Panc1 (cell line): ENCODE measurements at places on chromosomes 7 and 10. TPM values are rescaled to one million over a fixed set of nuclear protein-coding genes. Genes with fewer than 3 reads are reported as not detected.
A peak's percentile ranks its signal among the peaks of the same experiment; 100 is the strongest.

The POR gene
- 168 TPM for total RNA-seq

DNA sequence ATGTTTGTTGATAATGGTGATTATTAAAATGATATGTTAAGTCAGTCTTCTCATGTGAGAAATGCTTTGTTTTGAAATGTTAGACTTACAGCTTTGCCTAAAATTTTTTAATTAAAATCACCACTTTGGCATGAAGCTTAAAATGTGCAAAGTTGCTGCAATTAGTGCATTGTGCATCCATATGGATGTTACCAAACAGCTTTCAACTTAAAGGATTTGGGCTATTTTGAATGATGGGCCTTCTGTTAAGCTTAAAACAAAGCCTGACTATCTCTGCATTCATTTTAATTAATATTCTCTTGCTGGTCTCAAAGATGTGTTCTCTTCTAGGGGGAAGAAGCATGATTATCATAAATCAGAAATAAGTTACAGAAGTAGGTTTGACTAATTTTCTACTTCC is 64.6 kb upstream of the FZD1 start:
- no peak for DNase-seq

- no peak for DNase-seq
Measured at GRCh38 chr7:42972699-42973500, 40.7 kb downstream of the MRPL32 start.

The SUMF2 gene
- 156 TPM for total RNA-seq

DNA sequence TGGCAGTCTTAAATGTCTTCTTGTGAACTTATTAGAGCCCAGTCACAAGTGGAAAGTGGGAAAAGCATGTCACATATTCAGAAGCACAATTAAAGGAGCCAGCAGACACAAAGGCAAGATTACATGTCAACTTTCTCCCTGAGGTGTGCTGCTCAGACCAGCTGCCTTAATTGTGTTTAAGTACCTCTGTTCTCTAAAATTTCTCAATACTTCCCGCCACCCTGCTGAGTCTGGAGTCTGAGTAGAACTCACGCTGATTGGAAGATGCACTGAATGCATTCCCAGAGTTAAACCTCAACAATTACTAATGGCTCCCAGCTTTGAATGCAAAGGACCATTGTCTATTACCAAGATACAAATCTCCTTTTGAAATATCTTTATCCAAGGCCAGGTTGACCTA is 166.4 kb upstream of the COBL start:
- no peak for DNase-seq

The UCMA gene
- not detected for total RNA-seq

GRCh38 chr7:100640517-100641440 is 573 bp downstream of the TFR2 start:
- DNase-seq = no peak

The ANKRD22 gene
- 0.15 TPM for total RNA-seq

DNA sequence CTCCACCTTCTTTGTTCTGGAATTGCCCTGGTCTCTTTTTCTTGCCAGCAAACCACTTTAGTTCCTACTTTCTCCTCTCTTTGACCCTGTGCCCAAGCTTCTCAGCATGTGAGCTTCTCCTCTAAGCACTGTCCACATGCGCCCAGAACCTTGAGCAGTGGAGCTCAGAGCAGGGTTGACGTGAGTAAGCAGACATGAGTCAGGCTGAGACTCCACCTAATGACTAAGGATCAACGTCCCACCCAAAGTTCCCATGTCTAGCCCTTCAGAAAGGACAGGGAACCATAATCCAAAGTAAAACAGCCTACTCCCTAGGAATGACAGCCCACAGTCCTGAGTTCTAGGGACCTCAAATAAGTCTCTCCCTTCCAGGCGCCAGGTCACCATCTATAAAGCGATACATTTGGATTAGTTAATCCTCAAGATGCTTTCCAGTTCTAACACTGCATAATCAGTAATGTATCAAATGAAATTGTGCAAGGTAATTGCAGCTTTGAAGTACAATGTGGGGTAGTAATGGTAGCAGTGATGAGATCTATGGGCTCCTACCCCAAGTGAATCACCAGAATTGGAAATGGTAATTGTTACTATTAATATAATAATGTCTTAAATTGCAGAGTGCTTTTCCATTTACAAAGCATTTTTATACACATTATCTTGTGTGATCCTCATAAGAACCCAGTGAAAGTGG is 44.5 kb downstream of the KCNMA1 start:
- peak; percentile 83 for DNase-seq

GRCh38 chr10:121352231-121352855 is 245.9 kb downstream of the FGFR2 start:
- DNase-seq = no peak

DNA sequence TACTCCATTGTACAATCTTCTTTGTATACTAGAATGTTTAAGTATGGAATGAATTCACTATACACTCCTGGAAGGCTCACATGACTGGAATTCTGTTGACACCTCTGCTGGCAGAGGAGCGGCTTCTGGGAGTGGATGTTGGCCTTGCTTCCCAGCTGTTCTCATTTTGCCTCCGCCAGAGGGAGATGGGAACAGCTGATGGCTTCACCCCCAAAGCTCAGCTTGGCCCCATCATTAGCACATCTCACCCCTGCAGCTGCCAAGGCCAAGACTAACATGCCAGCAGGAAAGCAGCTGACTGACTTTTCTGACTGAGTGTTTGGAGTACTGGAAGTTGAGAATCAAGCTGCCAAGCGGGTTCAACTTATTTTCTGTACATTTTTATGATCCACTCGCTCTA is 15.1 kb downstream of the ADAM12 start:
- DNase-seq = no peak

The LRRC4 gene
- total RNA-seq = not detected
